ENCODE measurements at places on chromosomes 1 and 21.

GRCh38 chr1:116152950-116153691 is 41.9 kb downstream of the MAB21L3 start:
- peak; percentile 73 for DNase-seq

DNA sequence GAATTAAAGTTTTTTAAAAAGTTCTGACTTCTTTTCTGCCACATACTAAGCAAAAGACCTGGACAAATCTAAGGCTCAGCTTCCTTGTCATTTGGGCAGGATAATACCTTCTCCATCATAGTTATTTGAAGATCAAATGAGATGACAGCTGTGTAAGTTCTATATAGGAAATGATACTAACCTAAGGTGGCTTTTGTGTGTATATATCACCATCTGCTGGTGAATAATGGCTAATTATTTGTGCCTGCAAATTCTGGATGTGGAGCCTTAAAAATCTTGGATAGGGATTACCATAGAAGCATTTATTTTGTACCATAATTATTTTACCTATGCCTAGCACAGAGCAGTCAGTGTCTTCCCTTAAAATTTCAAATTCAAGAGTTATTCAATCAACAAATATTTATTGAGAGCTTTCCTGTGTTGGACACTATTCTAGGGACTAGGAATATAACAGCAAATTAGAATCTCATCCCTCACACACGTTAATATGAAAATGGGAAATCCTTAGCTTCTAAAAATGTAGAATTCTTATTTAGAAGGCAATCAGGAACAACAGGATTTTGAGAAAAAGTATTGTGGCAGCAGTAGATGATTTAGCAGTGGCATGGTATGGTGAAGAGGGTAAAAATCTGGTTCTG is 89.8 kb downstream of the TMEM200B start:
- DNase-seq: peak; percentile 39

DNA sequence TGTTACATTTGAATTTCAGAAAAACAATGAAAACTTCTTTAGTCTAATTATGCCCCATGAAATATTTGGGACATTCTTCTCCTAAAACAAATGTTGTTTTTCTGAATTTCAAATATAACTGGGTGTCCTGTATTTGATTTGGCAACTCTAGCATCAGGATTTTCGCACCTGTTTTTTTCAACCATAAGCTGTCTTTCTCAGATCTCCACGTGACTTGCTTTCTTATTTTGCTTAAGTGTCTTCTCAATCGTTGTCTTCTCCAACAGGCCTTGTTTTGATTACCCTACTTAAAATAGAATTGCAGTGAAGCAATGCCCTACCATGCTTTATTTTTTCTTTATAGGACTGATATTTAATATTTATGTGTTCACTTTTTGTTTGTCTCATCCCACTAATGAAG is 752.8 kb upstream of the RGS18 start:
- no peak for DNase-seq

DNA sequence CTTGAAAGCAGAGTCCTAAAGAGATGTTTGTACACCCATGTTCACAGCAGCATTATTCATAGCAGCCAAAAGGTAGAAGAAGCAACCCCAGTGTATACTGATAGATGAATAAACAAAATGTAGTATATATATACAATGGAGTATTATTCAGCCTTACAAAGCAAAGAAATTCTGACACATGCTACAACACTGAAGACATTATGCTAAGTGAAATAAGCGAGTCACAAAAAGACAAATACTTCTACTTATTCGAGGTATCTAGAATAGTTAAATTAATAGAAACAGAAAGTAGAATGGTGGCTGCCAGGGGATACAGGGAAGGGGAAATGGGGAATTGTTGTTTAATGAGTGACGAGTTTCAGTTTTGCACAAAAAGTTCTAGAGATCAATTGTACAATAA is 23.5 kb downstream of the COP1 start:
- DNase-seq: no peak

- no peak for DNase-seq
Measured at GRCh38 chr21:44838039-44838895, 20.4 kb upstream of the SUMO3 start.

DNA sequence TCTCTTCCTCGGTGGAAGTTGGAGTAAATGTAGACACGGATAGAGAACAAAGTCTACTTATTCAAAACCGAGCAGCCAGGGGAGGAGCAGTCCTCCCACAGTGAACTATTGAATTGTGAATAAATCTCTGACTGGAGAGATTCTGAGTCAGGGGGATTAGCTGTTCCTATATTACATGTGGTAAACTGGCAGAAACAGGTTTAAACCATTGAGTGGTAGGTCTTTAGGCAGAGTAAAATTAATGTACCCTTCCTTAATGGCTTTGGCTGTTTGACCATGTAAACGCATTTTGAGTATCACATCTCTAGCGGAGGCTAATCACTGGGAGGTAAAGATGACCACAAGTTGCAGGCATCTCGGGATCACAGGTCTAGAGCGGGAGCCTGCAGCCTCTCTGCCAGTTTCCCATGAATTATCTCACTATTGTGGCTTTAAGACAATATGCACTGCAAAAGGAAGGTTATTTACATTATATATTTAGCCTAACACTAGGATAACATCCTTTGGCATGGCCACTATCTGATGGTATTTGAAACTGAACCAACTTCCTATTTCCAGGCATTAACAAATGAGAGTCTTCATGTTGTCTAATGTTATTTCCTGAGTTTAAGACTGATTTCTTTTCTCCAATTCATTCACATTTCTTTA is 7.9 kb upstream of the DISC1 start:
- no peak for DNase-seq

GRCh38 chr1:84277343-84278059 is 24.0 kb upstream of the SAMD13 start:
- no peak for DNase-seq

GRCh38 chr1:1066403-1067283 is 7.5 kb downstream of the RNF223 start:
- no peak for DNase-seq

- DNase-seq: no peak
Measured at GRCh38 chr1:27353166-27353565, 11.3 kb downstream of the SYTL1 start.

DNA sequence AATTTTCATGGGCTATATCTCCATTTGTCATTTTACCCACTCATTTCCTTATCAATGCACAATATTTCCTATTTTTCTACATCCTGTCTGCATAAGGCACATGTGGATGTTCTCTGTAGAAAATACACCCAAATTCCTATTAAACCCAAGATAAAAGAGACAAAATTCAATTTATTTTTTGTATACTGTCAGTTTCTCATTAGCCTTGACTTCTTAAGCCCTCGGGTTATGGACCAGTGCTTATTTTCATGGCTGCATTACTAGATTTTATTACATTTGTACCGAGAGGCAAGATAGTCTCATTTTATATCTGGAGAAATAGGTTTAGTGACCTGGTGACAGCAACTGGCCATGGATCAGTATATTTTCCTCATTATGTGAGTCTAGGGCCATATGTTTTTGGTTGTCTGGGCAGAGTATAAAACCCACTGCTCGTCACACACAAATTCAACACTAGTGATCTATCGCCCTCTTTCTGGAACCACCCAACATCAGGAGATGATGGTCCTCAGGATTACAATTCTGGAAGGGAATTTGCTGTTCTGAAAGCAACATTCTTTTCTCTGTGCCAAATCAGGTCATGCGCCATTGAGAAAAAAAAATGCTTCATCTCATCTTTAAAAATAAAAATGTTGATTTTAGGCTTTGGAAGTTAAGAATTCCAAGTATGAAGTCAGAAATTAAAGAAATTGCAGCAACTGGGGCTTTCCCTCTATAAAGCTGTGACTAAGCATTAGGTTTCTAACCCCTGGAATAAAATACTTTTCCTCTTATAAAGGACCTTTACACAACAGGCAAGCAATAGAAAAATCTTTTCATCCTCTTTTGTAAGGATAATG is 81.4 kb downstream of the ASTN1 start:
- no peak for DNase-seq

DNA sequence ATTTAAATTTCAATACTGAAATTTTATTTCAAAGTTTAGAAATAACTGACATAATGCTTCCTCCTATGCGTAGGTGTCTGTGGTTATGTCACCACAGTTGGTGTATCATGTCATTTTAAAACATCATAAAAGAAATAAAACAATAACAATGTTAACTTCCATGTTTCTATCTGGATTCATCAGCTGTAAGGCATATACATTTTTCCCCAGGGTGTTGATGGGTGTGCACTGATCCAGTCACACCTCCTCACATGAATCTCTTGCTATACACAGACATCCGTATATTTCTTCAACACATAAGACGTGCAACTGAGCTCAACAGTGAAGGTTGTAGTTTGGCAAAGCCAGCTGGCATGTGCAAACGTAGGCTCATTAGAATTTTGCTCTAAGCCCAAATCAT is 6.2 kb downstream of the KCNA3 start:
- no peak for DNase-seq

DNA sequence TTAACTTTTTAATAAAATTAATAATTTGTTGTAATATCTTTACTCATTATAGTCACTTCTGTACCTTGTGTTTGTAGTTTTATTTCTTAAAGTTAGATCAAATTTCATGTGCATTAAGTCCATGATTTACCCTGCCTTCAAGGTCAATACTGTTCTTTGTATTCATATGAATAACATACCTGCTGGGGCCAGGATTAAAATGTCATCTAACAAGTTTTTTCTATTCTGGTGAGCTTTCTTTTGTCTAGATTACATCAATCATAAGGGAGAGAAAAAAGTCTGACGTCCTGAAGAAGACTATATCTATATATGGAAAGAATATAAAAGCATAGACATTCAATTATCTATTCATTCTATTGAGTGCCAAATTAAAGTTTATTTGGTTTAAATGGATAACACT is 232.6 kb downstream of the COL11A1 start:
- DNase-seq: no peak

- no peak for DNase-seq
Measured at GRCh38 chr1:112806090-112806642, 91.0 kb upstream of the PPM1J start.

DNA sequence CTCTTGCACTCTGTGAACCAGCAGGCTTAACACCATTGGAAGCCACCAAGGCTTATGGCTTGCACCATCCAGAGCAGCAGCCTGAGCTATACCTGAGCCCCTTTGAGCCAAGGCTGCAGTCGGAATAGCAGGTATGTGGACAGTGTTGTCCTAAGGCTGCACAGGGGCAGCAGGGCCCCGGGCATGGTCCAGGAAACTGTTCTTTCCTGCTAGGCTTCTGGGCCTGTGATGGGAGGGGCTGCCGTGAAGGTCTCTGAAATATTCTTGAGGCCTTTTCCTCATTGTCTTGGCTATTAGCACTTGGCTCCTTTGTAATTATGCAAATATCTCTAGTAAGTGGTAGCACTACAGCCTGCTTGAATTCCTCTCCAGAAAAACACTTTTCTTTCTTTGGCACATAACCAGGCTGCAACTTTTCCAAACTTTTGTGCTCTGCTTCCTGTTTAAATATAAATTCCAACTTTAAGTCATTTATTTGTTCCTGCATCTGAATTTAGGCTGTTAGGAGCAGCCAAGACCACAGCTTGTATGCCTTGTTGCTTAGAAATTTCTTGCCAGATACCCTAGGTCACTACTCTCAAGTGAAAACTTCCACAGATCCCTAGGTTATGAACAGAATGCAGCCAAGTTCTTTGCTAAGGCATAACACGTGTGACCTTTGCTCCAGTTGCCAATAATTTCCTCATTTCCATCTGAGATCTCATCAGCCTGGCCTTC is 5.2 kb downstream of the KRTAP20-4 start:
- DNase-seq: no peak

- no peak for DNase-seq
Measured at GRCh38 chr1:206700445-206701036, 15.8 kb downstream of the MAPKAPK2 start.

- no peak for DNase-seq
Measured at GRCh38 chr1:50266509-50266908, 156.7 kb downstream of the DMRTA2 start.

DNA sequence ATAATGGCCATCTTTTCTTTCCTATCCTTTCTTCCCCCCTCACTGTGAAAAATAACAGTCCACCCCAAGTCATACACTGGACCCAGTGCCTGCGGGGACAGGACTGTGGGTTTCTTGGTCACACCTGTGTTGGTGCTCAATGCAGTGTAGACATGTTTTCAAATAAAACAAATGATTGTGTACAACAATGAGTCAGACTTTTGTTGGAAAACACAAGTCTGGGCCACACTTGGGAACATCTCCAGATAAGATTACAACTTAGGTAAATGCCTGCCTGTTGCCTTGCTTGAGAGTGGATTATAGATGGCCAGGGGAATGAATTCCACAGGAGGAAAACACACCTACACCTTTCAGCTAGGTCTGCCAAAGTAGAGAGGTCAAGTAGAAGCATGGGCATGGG is 34.1 kb downstream of the PDPN start:
- DNase-seq: no peak

GRCh38 chr1:151994956-151995355 is 1.3 kb upstream of the S100A10 start:
- DNase-seq: no peak

GRCh38 chr1:238895911-238896310 is 490.5 kb upstream of the CHRM3 start:
- no peak for DNase-seq

GRCh38 chr1:66542811-66543767 is 9.1 kb downstream of the SGIP1 start:
- peak; percentile 54 for DNase-seq

- no peak for DNase-seq
Measured at GRCh38 chr1:22410928-22411495, 40.6 kb upstream of the ZBTB40 start.

- no peak for DNase-seq
Measured at GRCh38 chr1:211369640-211370039, 43.0 kb downstream of the TRAF5 start.

DNA sequence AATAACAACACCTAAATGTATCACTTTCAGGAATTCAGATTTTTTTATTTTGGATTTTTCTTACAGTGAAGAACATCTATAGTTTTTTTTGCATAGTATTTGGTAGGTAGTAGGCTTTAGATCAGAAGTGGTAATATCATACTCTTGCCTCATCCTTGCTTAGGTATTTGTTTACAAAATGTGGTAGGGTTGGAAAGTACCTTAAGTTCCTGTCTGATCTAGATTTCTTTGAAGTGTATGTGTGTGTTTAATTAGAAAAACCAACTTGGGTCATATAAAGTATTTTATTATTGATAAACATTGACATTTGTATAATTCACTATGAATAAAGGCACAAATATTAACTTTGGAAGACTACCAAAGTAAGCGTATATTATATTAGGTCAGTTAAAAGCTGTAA is 85.3 kb upstream of the GPR88 start:
- no peak for DNase-seq

GRCh38 chr1:37262439-37263170 is 211.8 kb upstream of the ZC3H12A start:
- DNase-seq: no peak

- DNase-seq: no peak
Measured at GRCh38 chr1:79235301-79236002, 228.9 kb upstream of the ADGRL4 start.

- no peak for DNase-seq
Measured at GRCh38 chr1:25051906-25052305, 121.8 kb upstream of the RUNX3 start.

- no peak for DNase-seq
Measured at GRCh38 chr21:25304611-25305010, 302.7 kb downstream of the MRPL39 start.

GRCh38 chr1:205076245-205076761 is 8.0 kb downstream of the TMEM81 start:
- no peak for DNase-seq

- DNase-seq: no peak
Measured at GRCh38 chr1:84736445-84736844, 46.2 kb upstream of the SSX2IP start.
